ENCODE measurements at places on chromosomes 12 and 14.

DNA sequence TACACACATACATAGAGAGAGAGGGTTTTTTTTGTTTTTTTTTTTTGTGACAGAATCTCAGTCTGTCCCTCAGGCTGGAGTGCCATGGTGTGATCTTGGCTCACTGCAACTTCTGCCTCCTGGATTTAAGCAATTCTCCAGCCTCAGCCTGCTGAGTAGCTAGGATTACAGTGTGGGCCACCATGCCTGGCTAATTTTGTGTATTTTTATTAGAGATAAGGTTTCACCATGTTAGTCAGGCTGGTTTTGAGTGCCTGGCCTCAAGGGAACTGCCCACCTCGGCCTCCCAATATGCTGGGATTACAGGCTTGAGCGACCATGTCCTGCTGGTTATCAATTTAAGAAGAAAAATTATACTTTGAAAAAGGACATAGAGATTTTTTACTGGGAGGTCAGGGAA lies 710.6 kb downstream of the SLC6A15 start:
- DNase-seq = no peak

DNA sequence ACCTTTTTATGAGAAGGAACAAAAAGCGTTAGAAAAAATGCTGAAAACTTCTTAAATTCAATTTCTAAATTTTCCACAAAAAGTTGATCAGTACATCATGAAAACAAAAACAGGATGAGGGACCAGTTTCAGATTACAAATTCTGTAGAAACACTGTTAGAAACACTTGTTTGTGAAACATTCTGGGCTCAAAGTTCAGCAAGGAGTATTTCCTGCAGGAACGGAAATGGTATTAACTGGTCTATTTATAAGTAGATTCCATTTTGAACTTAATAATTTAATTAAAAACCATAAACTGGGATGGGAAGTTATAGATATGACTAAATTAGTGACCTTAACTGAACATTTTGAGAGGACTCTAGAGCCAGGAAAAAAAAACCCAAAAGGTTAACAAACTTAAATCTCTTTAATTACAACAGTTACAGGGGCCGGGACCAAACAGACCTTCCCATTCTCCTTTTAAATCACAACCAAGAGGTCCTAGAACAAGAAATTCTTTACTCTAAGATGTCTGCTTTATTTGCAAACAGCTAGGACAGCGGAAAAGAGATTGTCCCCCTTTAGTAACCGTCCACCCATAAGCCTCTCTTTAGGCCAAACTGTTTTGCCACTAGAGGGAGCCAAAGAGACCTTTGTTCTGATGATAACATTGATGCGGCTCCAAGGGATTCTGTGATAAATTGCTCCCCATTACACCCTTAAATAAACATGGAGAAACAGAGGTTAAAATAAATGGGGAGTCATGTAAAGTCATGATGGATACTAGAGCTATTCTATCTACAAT lies 69.0 kb upstream of the RERGL start:
- no peak for DNase-seq

DNA sequence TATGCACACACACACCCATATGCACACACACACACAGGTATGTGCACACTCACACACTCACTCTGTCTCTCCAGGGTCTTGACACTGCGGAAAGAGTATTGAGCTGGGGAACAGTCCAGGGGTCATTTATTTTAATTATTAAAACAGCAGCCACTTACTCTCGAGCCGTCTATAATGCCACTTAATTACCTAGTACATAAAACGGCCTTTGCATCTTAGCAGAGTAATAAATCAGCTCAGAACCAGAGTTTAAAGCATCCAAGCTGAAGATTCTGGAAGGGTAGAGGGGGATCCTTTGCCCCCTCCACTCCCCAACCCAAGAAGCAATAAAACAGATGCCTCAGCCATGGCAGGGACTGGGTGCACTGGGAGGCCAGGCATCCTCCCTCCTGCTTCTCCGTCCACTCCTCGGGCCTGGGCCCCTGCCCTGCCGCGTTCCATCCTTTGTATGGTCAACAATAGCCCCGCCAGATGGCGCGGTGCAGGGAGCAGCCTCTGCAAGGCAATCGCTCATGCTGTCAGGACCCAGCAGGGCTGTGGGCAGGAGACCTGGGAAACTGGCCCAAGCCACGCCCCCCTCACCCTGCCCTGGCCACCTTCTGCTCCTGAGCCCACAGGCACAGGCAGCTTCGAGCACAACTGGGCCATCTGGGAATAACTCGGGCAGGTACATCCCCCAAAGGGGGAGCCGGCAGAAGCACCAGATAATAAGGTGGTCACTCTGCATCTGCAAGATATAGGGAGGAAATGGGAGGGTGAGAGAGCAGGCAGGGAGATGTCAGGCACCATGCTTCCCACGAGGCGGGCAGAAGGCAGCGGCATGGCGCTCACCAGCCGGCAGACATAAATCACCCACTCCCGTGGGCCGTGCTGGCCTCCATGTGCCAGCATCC lies 40.9 kb downstream of the CCDC85C start:
- no peak for DNase-seq

DNA sequence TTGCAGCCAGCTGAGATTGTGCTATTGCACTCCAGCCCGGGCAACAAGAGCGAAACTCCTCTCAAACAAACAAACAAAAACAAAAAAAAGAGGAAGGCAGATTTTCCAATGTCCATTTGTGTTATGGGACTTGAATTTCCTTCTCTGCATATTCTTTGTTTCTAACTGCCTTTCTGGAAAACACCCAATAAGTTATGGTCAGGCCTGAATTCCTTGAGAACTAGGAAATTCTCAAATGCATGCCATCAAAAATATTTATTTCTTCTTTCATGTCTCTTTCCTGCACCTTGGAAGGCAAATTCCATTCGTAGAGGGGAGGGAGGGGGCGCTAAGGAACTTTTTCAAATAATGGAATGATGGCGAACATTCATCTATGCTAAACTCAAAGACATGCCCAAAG lies 117.6 kb upstream of the TMCC3 start:
- DNase-seq = no peak

DNA sequence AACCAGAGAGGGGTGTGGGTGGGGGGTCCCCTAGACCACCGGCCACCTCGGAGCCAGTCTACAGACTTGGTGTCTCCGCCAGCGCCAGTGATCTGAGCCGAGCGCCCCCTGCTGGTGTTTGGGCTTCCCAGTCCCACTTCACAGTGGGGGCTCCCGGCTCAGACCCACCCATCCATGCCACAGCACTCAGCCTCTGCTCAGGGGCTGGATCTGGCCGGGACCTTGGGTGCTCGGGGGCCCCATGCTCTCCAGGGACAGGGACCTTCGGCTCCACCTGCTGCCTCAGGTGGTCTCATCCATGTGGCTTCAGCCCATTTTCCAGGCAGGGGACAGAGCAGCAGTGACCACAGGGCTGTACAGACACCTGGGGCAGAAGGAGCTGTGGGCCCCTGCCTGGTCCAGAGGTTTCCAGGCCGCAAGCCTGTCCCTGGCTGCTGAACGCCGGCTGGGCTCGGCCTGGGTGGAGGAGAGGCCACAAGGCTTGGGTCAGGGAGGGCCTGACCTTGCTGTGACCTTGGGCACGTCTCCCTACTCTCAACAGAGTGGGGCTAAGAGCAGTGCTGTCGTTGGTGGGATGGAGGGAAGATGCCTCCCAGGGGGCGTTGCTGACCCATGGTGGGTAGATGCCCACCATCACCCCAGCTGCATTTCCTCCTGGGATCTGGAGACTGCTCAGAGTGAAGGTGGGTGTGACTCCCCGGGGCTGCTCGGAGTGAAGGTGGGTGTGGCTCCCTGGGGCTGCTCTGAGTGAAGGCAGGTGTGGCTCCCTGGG lies 86.3 kb downstream of the KIF26A start:
- no peak for DNase-seq

GRCh38 chr14:44767646-44768173 lies 194.0 kb downstream of the KLHL28 start:
- DNase-seq = no peak

Data from CD8-positive, alpha-beta memory T cell (primary cell).